ENCODE measurements at places on chromosomes 16 and 17.

GRCh38 chr16:56401482-56401881, 23.9 kb downstream of the AMFR start:
- DNase-seq, result no peak

- DNase-seq, result no peak
These were observed 20.2 kb downstream of the CRISPLD2 start for GRCh38 chr16:84839956-84840355.

GRCh38 chr16:81465375-81465943, 20.9 kb downstream of the CMIP start:
- DNase-seq, result no peak

- no peak for DNase-seq
These were observed 18.1 kb upstream of the ABCC12 start for GRCh38 chr16:48173889-48174288.

DNA sequence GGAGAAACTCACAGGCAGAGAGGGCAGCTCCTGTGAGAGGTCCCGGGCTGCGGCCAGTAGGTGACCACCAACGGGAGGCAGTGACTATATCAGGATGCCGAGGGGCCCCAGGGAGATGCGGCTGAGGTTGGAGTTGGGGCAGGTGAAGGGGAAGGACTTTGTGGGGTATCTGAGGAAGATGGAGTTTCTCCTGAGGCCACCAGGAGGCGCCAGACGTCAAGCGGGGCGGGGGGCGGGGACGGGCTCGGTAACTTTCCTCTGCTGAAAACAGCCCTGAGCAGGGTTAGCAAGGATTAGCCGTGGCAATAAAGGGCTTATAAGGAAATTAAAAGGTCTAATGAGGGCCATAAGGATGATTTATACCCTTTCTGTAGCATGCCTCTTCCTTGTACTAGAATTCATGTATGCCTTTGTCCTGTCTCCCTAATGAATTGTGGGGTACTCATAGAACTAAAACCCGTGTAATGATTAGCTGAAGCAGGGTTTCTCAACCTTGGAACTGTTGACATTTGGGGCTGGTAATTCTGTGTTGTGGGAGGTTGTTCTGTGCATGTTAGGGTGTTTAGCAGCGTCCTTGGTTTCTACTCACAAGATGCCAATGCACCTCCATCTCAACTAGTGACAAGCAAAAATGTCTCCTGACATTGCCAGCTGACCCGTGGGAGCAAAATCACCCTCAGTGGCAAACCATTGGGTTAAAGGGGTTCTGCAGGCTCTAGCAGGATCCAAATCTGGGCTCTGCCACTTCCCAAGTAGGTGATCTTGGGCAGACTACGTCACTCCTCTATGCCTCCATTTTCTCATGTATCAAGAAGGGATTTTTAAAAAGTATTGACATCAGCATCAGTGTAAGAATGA, 74.8 kb upstream of the GRIN2A start:
- peak; percentile 26 for DNase-seq

GRCh38 chr16:56871172-56871593, 6.2 kb downstream of the SLC12A3 start:
- DNase-seq, result no peak

GRCh38 chr16:4114257-4115208, 1.7 kb downstream of the ADCY9 start:
- DNase-seq, result no peak

DNA sequence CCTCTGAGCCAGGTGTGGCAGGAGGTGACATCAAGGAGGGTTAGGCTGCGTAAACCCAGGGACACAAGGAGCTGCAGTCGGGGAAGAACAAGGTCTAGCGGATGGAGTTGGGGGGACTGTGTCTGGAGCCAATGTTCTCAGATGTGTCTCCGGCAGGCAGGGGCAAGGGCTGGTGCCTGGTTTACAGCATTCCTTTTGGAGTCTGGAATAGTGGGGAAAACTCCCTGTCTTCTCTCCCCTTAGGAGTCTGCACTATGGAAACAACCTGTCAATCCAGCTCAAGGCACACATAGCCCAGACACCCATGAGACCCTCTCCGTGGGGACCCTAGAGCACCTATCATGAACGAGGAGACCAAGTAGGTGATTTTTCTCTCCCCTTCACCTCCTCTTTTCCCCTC, 27.5 kb downstream of the NLRC5 start:
- no peak for DNase-seq

DNA sequence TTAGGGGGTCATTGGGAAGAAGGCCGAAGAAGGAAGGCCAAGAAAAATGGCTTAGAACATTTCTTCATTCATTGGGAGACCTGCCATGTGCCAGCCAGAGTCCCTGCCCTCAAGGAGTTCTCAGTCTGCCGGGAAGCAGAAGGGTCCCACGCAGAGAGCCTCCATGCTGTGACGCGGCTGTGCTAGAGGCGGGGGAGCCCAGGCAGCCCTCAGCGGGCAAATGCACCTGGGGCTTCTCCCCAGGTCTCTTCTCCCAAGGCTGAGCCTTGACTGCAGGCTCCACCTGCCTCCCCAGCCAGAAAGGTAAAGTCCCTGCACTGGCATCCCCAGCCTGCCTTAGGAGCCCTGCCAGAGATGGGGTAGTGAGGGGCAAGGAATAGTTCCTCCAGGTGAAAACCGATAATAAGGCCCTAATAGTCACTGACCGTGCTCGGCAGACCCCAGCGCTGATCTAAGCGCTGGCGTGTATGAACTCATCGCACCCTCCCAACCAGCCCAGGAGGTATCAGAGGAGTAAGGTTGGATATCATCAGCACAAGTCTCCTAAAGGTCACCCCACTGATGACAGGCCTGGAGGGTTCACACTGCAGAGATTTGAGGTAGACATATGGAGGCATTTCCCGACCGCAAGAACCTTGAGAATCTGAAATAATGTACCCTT, 6.0 kb upstream of the CDR2L start:
- no peak for DNase-seq

GRCh38 chr17:81228834-81229665, 6.3 kb upstream of the CEP131 start:
- no peak for DNase-seq

- DNase-seq, result no peak
These were observed 365.1 kb upstream of the CDH5 start for GRCh38 chr16:66001432-66001831.

DNA sequence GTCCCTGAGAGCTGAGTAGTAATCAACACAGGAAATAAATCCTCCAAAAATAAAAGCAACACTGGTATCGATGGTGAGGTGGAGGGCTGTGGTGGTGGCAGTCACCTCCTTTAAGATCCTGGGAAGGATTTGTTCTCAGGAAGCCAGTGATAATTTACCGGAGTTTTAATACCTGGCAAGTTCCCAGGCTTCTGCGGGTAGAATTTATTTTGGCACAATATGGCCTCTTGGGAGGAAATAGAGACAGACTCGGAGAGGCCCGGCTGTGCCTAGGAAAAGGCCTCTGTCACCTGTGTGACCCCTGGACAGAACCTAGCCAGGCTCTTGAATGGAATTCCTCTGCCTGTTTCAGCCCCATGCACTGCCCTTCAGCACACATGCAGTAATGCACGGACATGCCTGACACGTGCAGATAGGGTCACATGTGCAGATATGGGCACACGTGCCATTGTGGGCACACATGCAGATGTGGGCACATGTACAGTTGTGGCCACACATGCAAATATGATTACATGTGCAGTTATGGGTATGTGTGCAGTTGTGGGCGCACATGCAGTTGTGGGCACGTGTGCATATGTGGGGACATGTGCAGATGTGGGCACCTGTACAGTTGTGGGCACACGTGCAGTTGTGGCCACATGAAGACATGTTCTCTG, 33.5 kb downstream of the MGAT5B start:
- no peak for DNase-seq

GRCh38 chr16:50694206-50694605, 800 bp downstream of the NOD2 start:
- DNase-seq, result no peak

- DNase-seq, result no peak
These were observed 7.5 kb upstream of the MPHOSPH6 start for GRCh38 chr16:82177555-82177954.

DNA sequence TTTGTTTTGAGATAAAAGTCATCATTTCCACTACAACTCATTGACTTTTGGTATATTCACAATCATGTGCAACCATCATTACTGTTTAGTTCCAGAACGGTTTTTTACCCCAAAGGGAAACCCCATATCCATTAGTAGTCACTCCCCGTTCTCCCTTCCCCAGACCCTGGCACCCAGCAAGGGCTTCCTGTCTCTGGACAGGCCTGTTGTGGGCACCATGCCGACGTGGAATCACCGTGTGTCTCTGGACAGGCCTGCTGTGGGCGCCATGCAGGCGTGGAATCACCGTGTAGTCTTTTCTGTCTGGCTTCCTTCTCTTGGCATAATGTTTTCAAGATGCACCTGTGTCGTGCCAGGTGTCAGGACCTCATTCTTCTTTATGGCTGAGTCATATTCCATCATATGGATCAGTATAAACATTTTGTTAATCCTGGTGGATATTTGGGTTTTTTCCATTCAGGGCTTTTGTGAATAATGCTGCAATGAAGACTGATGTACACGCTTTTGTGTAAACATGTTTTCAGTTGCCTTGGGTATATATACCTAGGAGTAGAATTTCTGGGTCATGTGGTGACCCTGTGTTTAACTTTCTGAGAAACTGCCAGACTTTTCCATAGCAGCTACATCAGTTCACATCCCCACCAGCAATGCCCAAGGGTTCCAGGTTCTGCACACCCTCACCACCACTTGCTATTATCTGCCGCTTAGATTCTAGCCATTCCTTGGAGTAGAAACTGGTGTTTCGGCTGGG, 19.1 kb downstream of the ENDOV start:
- no peak for DNase-seq

GRCh38 chr16:27364493-27365141, 37.4 kb upstream of the IL21R start:
- DNase-seq, result no peak

DNA sequence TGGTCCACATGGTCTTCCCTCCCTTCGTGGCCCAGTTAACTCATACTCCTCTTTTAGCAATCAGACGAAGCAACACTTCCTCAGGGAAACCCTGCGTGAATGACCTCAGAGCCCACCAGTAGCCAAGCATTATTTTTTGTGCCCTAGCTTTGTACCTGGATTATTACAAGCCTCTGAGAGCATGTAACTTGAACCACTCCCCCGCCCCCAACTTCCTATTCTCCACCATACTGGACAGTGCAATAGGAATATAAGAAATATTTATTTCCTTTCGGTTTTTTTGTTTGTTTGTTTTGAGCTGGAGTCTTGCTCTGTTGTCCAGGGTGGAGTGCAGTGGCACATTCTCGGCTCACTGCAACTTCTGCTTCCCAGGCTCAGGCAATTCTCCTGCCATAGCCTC, 2.9 kb downstream of the CPPED1 start:
- DNase-seq, result no peak

DNA sequence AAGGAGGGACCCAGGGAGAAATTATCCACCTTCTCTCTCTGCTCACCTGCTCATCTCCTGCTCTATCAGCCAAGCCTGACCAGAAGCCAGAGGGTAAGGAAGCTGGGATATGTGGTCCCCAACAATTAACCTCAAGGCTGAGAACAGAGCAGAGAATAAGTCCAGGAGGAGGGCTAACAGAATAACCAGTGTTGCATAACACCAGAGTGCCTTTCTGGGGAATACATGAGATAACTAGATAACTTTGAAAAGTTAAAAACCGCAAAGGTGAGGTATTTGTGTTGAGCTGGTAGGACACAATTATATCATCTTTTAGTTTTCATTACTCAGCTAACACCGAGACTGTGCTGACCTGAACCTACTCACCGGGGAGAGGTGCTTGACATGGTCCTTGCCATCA, 180.8 kb downstream of the SALL1 start:
- DNase-seq, result no peak

GRCh38 chr16:84614623-84614967, 3.3 kb downstream of the COTL1 start:
- DNase-seq, result no peak

GRCh38 chr17:77501101-77501566, 360.4 kb downstream of the SEC14L1 start:
- no peak for DNase-seq

All from activated CD4-positive, alpha-beta T cell treated with anti-CD3 and anti-CD28 coated beads for 4 hours (primary cell).